ENCODE measurements at places on chromosomes 12 and 14.
A peak's percentile ranks its signal among the peaks of the same experiment; 100 is the strongest.

- DNase-seq = no peak
Observed at GRCh38 chr14:104567141-104567956, 12.2 kb upstream of the C14orf180 start.

DNA sequence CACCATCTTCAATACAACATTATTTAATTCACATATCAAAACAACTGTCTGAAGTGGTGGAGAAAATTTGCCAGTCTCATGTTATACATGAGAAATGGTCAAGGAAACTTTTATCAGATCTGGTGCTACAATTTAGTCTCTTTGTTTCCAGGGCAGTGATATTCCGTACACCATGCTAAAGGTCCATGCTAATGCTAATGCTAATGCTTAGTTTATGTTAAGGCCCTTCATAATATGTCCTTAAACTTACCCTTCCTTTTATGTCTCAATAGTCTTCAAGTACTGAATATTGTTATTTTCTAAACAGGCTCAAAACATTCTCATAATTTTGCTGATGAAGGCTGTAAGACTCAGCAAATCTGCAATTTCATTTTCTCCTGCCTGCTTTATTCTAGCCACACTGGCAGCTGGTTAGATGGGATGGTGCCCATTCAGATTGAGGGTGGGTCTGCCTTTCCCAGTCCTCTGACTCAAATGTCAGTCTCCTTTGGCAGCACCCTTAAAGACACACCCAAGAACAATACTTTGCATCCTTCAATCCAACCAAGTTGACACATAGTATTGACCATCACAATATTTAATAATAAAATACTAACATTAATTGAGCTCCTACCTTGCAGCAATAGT, 59.8 kb downstream of the TMEM117 start:
- DNase-seq = no peak

GRCh38 chr14:101355284-101355683, 206.0 kb upstream of the DIO3 start:
- DNase-seq = no peak

DNA sequence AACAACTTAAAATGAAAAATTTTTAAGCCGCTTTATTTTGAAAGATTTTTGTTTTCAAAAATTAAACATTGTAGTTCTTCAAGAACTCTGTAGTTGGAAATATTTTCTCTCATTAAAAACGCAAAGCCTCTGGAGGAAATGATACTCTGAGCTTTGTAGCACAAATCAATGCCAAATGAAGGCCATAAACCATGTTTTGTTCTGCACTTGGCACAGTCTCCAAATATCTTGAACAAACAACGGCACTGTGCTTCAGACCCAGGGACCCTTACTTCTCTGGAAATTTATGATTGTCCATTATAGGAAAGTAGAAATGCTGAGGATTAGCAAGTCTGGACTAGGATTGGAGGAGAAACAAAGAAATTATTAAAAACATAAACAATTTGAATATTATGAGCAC, 160.8 kb upstream of the BMP4 start:
- DNase-seq = no peak

- no peak for DNase-seq
Observed at GRCh38 chr14:56268673-56269072, 150.5 kb downstream of the PELI2 start.

- DNase-seq = peak; percentile 16
Observed at GRCh38 chr14:67666750-67667449, 7.5 kb downstream of the VTI1B start.

- DNase-seq = no peak
Observed at GRCh38 chr12:20194171-20194570, 174.2 kb upstream of the PDE3A start.

DNA sequence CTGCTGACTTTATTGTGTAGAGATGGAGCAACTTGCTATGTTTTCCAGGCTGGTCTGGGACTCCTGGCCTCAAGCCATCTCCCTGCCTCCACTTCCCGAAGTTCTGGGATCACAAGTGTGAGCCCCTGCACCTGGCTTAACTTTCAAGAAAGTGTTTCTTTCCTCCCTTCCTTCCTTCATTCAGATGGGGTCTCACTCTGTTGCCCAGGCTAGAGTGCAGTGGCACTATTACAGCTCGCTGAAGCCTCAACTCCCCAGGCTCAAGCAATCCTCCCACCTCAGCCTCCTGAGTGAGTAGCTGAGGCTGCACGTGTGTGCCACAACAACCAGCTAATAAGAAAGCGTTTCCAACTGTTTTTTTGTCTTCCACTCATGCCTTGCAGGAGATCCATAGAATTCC, 185.6 kb upstream of the AMIGO2 start:
- no peak for DNase-seq

- DNase-seq = no peak
Observed at GRCh38 chr14:51743588-51744000, 91.9 kb downstream of the FRMD6 start.

DNA sequence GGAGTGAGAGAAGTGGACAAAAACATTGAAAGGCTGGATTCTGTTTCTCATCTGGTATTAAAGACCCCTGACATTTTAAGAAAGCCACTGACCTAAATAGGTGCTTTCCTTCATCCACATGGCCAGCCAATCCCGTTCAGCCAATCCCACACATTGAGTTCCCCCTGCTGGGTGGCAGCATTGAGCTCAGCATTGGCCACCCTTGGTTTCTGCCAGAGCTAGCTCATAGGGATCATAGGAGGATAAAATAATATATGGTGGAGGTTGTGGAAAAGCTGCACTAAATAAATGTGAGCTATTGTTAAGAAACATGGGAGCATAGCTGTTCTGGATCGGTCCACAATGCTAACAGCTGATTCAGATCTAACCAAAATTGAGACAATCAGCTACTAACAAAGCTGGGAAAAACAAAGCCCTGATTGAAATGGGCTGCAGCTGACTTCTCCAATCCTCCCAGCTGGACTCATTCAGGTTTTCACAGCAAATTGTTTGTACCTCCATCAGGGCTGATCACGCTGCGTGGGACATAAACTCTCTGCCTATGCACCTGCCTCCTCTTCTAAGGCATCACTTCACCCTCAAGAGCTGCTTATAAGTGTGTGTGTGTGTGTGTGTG, 256.5 kb downstream of the EMP1 start:
- no peak for DNase-seq

DNA sequence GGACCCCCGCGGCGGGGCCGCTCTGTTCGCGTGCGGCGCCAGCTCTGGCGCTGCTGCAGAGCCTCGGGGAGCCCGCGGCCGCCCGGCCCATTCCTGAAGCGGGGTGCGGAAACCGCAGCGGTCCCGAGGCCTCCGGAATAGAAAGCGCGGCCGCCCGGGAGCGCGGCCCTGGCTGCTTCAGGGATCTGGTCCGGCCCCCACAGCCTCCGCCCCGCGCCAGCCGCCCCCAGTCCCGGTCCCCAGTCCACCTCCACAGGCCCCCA, 204 bp downstream of the HSP90AA1 start:
- DNase-seq = no peak

DNA sequence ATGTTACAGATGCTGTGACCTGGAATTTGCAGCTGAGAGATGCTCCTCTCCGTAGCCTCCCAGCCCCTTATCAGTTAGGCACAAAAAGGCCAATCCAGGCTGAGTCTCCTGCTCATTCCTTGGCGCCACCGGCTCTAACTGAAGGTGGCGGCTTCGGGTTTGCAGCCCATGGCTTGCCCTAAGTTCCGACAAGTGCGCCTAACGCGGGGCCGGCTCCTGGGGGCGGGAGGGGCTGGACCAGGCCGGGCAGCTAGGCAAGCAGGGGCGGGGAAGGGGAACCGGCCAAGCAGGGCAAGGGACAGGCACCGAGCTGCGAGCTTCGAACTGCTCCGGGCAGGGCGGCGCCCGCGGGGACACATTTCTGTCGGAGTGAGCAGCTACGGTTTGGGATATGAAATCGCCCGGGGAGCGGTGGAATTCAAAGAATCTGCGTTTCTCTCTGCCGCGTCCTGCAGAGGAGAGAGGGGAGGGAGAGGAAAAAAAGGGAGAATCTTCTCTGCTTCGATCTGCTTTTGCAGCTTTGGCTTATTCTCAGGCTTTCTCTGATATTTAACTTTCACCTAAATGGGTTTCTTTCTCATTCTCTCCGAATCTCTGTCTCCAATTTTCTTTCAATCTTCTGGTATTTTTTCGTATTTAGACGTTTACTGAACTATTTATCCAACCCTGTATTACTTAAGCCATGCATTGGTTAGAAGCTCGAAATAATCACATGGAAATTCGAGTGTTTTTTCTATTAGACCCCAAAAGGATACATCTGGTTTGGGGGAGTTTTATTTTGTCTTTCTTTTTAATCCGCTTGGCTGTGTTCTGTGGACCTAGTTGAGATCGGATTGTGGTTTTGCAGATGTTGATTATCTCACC, 1.6 kb upstream of the HOXC12 start:
- no peak for DNase-seq

GRCh38 chr12:94731733-94732360, 81.5 kb upstream of the TMCC3 start:
- no peak for DNase-seq

- DNase-seq = no peak
Observed at GRCh38 chr14:73759183-73759713, 45.1 kb upstream of the PNMA1 start.

GRCh38 chr14:95463171-95463901, 53.1 kb downstream of the SYNE3 start:
- no peak for DNase-seq

- no peak for DNase-seq
Observed at GRCh38 chr12:126496201-126496600, 1431.0 kb downstream of the AACS start.

GRCh38 chr12:44812062-44812461, 64.1 kb downstream of the NELL2 start:
- DNase-seq = no peak

DNA sequence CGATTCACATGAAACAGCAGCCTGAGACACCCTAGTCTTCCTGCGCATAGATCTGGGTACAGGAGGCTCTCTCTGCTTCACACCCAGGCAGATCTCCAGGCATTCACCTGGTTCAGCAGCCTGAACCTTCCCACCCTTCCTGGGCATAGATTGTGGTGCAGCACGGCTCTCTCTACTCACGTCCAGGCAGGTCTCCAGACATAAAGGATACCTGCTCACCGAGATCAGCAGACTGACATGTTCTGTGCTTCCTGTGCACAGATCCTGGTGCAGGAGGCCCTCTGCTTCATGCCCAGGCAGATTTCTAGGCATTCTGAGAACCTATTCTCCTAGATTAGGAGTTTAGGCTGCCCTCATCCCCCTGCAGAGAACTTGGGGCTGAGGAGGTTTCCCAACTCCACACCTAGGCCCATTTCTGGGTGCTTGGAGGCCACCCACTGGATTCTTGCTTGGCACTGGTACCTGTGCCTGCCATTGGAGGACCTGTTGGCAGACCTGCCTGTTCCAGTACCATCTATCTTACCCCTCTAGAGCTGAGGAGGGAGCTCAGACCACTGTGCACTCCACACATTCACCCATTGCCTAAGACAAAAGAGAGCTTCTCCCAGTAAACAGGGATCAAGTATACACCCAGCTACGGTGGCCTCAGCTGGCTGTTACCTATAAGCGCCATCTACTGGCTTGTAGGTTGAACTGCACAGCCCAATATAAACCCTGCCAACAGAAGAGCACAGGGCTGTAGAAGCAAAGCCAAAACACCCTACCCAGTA, 28.0 kb upstream of the GARIN6 start:
- DNase-seq = peak; percentile 37

DNA sequence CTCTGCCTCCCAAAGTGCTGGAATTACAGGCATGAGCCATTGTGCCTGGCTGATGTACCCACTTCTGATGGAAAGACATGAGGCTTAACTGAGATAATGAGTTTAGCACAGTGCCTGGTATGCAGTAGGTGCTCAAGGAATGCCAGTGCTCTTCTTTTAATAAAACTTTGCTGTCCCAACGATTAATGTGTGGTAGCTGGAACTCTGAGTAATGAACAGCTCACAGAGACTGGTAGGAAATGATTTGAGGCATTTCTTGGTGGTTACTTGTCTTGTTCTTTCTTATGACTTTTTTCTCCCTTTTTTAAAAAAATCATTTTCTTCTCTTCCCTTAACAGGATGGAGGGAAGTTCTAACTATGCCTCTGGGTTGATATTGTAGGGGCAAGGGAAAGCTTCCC, 235.7 kb upstream of the PWP1 start:
- DNase-seq = no peak

DNA sequence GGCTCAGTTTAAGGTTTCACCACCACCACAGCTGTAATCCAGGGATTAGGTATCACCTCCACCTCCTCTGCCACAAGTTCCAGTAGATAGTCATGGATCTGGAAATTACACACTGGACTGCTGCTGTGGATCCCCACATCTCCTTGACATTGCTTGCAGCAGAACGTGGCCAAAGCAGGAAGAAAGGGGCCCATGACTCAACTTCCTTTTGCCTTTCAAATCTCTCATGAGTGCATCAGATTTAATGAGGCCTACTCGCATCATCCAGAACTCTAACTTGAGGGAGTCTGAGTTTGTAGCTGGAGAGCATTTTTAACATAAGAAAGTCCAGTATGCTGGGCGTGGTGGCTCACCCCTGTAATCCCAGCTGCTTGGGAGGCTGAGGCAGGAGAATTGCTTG, 29.2 kb upstream of the TMED10 start:
- no peak for DNase-seq

- DNase-seq = no peak
Observed at GRCh38 chr12:115468087-115468510, 784.1 kb upstream of the TBX3 start.

- no peak for DNase-seq
Observed at GRCh38 chr14:100644383-100644782, 57.2 kb upstream of the BEGAIN start.

DNA sequence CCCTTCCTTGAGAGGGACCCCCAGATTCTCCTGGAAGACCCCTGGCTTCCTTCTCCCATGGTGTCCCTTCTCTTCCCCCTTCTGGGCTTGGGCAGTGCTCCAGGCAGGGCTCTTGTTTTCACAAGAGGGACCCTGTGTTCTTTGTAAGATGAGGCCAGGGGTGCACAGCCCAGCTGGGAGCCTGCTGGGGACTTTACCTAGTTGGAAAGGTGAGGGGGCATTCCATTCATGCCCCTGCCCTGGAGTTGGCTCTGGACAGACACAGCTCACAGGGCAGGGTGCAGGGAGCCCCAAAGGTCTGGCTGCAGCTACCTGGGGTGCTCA, 31.2 kb downstream of the ISCA2 start:
- no peak for DNase-seq

GRCh38 chr14:54775486-54776140, 127.0 kb downstream of the GCH1 start:
- no peak for DNase-seq

DNA sequence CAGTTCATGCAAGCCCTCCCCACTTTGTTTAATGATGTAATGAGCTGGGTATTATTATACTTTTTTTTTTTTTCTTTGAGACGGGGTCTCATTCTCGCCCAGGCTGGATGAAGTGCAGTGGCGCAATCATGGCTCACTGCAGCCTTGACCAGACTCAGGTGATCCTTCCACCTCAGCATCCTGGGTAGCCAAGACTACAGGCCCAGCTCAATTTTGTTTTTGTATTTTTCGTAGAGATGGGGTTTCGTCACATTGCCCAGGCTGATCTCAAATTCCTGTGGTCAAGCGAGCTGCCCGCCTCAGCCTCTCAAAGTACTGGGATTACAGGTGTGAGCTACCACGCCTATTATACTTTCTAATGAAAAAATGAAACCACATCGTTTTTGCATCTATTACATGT, 4.5 kb upstream of the DCAF11 start:
- no peak for DNase-seq

- no peak for DNase-seq
Observed at GRCh38 chr14:67579040-67579439, 21.0 kb downstream of the PIGH start.

- DNase-seq = no peak
Observed at GRCh38 chr12:57416039-57416996, 14.5 kb downstream of the R3HDM2 start.

GRCh38 chr12:6871052-6871957, 1.8 kb downstream of the SPSB2 start:
- peak; percentile 81 for DNase-seq

Data from Caki2 (cell line).